ENCODE measurements at places on chromosomes 1 and 21.

DNA sequence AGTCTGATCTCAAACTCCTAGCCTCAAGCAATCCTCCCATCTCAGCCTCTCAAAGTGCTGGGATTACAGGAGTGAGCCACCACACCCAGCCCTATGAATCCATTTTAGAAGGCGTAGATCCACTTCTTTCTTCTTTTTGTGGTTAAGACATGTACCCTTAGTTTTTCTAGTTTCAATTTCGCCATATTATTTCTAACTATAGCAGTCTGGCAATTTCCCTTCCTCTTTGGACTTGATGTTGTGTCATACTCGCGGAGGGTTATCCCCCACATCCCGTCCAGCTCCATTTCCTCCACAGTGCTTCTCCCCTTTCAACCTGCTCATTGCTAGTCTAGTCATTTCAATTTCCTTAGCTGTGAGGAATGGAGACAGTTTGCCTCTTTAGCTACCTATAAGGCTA lies 5.2 kb upstream of the LRRC8D start:
- DNase-seq: no peak

DNA sequence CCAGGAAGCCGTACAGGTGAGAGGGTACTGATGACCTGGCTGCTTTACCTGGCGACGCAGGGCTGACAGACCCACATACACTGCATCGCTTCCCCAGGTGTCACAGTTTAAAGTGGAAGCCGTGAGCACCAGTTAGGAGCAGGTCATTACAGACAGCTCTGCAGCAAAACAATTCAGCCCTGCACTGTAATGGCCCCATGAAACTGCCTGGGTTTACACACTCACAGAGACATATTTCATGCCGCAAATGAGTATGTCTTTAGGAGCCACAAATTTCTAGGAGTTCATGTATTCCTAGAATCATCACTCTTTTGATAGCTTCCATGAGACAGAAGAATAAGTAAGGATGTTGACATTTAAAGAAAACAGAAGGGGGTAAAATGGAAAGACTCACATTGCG lies 723.1 kb downstream of the MATN1 start:
- no peak for DNase-seq

DNA sequence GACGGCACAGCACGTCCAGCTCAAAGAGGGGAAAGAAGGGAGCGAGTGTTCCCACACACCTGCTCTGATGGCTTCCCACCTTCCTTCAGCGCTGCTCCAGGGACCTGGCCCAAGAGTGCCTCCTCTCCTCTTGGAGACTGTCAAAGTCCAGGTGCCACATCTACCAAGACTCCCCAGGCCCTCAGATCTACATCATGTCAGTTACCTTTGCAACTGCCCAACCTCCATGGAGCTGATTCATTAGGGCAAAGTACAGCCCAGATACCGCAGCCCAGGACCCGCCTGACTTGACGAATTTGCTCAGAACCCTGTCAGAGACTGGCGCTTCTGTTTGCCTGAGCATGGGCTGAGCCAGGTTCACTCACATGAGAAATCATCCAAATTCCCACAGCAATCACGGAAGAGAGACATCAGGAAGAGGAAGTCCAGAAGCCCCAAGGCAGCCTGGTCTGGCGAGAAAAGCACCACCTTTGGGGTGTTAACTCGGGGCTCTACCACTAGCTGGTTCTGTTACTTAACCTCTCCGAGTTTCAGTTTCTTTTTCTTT lies at the start of gene SEC16B:
Gene SEC16B (minus strand): TSS at position 234 of the 547 bp plus-strand sequence. CDS start 2,077 bp downstream, outside the sequence.
- no peak for DNase-seq

DNA sequence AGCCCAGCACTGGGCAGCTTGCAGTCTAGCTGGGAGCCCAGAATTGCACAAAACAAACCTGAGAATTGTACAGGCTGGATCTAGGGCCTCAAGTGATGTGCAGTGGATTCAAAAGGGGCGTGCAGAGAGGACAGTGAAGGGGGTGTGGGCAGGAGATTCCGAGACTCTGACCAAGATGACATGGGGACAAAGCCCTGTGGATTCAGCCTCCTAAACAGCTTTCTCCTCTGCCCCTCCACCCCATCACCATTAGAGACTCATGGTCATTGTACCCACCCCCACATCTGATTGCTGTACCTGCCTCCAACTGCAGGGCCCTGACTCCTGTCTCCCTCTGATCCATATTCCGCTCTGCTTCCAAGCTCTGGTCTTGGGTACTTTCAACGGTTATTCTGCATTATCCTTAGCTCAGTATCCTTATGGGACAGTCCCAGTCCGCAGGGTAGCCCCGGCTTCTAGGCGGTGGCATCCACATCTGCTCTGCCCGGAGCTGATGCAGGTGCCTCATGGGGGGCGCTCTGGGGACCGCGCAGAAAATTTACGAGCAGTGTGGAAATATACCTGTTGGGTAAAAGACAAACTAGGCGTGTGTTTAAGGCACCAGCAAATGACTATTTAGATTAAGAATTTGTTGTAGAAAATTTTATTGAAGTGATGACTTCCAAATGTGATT lies 1.7 kb upstream of the BMP8A start:
- DNase-seq: no peak

DNA sequence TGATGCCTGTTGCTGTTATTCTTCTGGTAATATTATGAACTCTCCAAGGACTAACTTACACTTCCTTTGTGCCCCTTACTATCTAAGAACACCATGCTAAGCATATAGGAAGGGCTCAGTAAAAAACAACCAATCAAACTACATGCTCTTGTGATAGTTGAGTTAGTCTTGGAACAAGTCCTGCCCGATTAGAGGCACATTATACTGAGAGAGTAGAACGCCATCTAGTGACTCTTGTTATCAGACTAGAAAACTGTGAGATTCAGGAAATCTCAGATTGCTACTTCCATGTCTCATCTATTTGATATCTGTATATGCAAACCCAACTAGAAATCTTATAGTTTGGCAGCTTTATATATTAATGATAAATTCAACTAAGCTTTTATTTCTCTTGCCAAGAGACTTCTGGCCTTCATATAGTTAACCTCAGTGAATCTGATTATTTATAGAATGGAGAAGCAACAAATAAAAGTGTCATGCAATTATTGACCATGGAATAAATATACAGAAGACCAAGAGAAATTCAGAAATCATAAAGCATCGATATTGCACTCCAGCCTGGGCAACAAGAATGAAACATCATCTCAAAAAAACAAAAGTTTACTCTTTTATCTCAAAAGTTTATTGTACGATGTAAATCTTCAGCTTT lies 7.8 kb upstream of the SRRM1 start:
- no peak for DNase-seq

DNA sequence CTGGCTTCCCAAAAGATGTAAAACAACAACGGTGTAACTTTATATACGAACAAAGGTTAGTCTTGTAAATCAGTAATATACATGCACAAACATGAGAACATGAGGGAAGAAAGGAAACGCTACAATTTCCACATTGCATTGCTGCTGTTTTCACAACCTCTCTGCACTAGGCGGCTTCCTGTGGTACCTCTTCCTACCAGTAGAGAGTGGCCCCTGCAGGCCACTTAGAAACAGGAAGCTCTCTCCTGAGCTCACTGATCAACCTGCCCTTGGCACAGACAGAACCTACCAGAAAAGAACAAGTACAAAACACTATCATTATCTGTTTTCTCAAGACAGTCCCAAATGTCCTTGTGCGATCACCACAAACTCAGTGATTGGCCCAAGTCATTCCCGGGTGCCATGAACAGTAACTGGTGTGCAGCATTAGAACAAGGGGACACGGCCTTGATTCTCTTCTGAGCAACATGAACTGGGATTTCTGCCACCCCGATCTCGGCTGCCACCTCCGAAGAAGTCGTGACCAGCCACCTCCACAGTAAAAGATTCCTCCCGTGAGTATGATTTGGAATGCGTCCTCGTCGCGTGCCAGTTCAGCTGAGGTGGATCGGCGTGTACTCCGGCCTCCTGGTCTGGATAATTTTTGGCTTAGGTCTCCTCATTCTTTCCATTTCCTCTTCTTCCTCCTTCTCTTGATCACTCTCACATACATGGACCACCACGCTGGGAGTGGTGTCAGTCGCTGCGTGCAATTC lies 5.7 kb upstream of the KCNE1 start:
- DNase-seq: no peak

DNA sequence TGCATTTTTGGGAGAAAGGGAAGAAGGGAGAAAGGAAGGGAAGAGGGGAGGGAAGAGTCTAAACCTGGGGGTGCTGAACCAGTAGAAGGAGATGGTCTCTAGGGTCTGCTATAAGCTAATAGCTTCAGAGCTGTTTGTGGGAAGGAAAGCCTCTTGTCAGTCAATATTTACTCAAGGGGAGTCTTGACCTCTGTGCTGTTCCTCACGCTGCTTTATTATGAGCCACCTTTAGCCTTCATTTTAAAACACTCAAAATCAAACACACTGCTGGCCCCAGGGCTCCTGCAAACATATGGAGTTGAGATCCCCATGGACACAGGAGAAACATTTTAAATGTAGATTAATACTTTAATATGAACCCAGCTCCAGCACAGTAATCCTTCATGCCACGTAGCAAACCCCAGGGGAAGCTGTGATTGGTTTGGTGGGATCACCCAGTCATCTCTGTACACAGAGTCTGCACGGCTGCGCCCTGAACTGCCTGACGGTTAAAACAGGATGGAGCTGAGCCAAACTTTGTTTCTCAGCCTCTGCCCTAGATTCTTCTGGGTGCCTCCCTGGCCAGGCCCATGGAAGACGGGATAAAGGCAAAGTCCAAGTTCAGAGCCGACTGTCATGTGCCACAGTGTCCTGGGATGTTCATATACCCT lies 40.2 kb upstream of the VWA5B1 start:
- no peak for DNase-seq

DNA sequence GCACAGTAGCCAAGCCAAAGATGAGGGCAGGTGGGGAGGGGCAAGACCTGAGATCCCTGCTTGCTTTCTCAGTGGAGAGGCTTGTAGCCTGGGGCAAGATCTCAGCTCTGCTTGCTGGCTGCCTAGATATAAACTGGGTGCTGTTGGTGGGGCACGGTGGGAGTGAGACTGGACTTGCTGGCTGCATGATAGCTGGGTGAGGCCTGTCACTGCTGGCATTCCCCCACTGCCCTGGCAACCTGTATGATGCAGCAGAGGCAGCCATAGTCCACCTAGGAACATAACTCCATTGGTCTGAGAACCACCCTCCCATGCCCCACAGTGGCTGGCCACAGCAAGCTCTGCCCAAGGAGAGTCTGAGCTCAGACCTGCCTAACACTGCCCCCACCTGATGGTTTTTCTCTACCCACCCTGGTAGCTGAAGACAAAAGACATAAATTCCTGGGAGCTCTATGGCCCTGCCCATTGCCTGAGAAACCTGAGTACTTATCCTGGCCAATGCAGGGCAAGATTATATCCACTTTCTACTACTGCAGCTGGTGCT lies 261.9 kb upstream of the DEPDC1 start:
- DNase-seq: no peak

Data from activated effector memory CD4-positive, alpha-beta T cell treated with Interleukin-2 at 50 U/mL for 16 hours (primary cell).